ENCODE measurements at places on chromosomes 3 and 15.

GRCh38 chr3:56294286-56294685 is 174.0 kb downstream of the ERC2 start:
- no peak overlapping the region for H3K4me3 ChIP-seq
- no peak for DNase-seq
- no peaks in the 10 kb centered on the region for H3K36me3 ChIP-seq
- H3K27ac ChIP-seq: no peak overlapping the region

DNA sequence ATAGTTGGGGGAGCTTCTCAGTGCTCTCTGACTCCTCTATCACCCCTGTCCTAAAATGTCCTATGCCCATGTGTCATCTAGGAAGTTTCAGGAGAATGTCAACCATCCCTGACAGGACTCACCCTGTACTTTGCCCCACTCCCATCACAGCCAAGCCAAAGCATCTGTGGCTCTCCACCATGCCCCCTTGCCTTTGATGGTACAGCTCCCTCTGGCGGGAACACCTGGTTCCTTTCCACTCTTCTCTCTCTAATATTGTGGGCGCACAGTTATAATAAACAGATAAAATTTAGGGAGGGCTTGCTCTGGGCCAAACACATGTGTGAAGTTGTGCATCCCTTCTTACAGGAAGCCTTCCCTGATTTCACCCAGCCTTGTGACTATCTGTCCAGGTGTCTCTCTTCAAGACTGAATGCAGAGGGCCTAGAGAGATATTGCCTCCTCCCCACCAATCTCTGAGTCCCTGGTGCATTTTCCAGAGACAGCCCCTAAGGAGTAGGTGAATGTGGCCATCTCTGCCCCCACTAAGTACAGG is 62.8 kb downstream of the ISG20 start:
- H3K36me3 ChIP-seq: no peaks in the 10 kb centered on the region
- no peak overlapping the region for H3K27ac ChIP-seq
- H3K27me3 ChIP-seq: no peaks in the 10 kb centered on the region
- no peak overlapping the region for H3K4me3 ChIP-seq
- no peak for DNase-seq
- H3K4me1 ChIP-seq: no peaks in the 10 kb centered on the region

GRCh38 chr3:33886015-33886414 is 87.6 kb downstream of the PDCD6IP start:
- H3K36me3 ChIP-seq: no peaks in the 10 kb centered on the region
- H3K4me1 ChIP-seq: no peaks in the 10 kb centered on the region
- no peak for DNase-seq
- no peak overlapping the region for H3K4me3 ChIP-seq
- H3K27ac ChIP-seq: no peak overlapping the region

- no peaks in the 10 kb centered on the region for H3K36me3 ChIP-seq
- no peak overlapping the region for H3K27ac ChIP-seq
- no peak overlapping the region for H3K4me3 ChIP-seq
- H3K27me3 ChIP-seq: no peaks in the 10 kb centered on the region
These were observed 746.3 kb downstream of the ZPLD1 start for GRCh38 chr3:103181160-103181559.

- H3K4me1 ChIP-seq: no peaks in the 10 kb centered on the region
- no peak overlapping the region for H3K27ac ChIP-seq
- no peak overlapping the region for H3K4me3 ChIP-seq
- no peaks in the 10 kb centered on the region for H3K27me3 ChIP-seq
- no peaks in the 10 kb centered on the region for H3K36me3 ChIP-seq
These were observed 30.2 kb downstream of the ABI3BP start for GRCh38 chr3:100963041-100963440.

DNA sequence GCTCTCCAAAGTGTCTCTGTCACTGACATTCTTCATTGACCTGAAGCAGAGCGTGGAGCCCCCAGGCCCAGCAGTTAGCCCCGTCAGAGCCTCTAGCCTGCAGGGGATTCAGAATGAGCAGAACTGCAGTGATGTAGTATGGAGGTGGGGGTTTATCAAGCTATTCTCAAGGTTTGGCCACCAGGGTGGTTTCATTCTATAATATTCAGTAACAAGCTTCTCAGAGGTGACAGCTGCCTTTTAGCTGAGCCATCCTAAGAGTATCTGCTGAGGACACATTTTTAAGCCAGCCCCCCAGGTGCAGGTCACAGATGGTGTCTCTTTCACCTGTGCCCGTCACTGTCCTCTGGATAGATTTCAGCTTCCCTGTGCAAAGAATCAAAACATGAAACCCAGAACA is 31.9 kb downstream of the CMTM7 start:
- H3K27me3 ChIP-seq: no peaks in the 10 kb centered on the region
- H3K27ac ChIP-seq: peak overlapping the region; percentile 97
- no peak for DNase-seq
- H3K4me3 ChIP-seq: no peak overlapping the region

DNA sequence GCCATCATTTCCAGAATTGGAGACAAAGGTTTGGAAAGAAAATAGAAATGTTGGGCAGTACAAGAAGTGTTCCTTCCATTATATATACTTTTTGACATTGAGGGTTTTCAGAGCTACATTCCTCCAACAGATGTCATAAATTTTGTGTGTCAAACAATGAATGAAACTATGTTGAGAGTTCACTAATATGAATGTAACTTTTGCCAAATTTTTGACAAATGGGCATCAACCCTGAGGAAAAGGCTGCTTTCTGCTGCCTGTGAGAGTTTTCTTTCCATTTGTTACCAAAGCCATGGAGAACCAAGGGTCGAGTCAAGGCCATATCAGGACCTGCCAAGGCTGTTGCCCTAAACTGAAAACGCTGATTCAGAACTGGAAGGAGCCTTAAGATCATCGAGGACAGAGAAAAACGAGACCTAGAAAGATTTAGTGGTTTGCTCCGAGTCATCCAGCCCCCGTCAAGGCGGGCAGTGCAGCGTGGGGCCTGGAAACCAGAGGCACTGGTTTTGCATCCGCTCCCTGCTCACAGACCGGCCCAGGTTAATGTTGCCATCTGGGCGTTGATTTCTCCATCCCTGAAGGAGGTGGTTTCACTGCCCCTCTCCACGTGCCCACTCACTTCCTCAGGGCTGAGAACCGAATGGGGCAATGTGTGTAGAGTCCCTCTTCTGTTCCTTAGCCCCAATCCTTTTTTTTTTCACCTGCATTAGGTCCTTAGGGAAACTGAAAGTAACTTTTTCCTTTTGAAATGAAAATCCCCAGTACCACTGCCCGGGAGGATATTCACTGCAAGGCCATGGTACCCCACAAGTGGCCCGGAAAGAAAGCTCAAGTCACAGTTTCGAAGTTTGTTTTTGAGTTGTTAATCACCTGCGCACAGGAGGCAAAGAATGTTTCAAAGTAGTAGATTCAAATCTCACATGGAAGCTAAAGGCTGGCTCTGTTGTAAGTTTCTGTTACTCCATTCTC is 32.8 kb downstream of the TPM1 start:
- H3K36me3 ChIP-seq: no peaks in the 10 kb centered on the region
- DNase-seq: no peak
- H3K4me3 ChIP-seq: no peak overlapping the region
